ENCODE measurements at places on chromosomes 1 and 21.

- no peak for DNase-seq
Observed at GRCh38 chr1:89822999-89823628, 2.3 kb downstream of the LRRC8D start.

DNA sequence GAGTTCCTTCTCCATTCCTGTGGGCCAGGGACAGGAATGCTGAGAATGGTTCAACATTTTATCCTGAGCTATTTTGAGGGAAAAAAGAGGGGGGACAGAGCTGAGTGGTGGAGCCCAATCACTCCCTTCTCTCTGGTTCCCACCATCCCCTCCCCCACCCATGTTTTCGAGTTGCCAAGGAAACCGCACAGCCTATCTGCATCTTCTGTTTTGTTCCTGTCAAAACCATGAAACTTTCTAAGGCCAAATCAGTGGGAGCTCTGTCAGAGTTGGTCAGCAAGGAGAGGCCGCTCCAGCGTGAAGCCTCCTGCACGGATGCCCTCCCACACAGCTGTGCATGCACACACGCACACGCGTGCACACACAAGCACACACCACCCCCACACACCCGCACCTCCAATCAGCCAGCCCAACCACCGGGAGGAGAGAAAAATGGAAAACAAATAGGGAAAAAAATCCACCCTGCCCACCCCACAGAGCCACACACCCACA is 54.5 kb upstream of the ATP2B4 start:
- DNase-seq: no peak

DNA sequence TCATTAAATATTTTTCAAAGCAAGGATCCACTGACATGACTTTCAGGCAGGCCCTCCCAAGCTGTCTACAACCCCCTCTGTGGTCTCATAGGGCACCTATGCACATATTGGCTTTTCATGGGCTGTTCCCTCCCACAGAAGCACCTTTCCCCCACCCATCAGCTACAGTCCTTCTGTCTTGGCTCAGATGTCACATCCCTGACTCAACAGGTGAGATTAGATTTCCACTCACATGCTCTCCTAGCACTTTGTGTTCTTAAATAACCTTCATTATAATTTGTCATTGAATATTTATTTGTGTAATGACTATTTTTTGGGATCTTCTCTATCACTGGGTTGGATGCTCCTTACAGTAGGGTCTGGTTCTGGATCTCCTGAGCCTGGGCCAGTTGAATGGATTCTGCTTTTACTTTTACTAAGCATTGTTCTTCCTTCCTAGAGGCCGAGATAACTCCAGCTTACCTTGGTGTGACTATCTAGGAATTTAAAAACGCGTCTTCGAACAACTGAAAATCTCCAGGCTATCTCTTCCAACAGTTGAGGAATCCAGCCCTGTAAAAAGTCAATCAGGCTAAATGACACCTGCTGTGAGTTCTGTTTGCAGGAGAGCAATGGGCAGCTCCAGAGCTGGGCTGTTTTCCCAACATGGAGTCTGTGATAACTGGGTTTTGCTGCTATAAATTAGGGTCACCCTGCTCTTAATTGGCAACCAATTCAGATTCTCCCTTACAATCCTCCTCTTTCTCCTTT is 16.2 kb downstream of the ROR1 start:
- no peak for DNase-seq

DNA sequence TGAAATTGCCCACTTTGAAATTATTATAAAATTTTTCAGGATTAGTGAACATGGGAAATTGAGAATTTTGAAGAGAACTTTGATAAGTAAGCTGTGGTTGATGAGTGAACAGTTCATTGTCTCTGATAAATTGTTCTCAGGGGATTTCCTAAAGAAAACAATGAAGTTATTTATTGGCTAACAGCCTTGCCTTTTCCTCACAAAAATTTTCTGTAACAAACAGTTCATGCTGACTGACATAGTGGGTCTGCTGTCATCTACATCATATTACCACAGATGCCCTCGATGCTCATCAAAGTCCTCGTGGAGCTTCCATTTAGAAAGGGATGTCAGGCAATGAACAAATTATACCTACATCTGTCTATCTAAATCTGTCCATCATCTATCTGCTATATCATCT is 113.4 kb downstream of the PTBP2 start:
- DNase-seq: no peak

DNA sequence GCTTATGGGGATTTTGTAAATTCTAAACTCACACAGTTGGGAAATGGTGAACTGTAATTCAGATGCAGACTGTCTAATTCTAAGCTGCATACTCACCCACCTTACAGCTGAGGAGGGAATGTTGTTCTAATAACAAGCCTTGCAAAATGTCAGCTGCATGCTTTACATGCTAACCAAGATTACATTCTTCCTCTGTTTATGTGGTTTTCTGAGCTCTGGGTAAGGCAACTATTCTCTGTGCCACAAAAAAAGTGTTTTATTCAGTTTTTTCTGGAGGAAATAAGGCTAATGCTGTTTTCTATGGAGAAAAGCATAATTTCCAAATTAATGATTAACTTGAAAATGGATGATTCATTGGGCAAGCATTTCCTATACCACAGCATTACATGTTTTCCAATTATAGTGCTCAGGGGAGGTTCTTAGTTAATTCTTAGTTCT is 64.9 kb downstream of the RGS13 start:
- peak; percentile 19 for DNase-seq
